ENCODE measurements at places on chromosomes 5 and 9.

DNA sequence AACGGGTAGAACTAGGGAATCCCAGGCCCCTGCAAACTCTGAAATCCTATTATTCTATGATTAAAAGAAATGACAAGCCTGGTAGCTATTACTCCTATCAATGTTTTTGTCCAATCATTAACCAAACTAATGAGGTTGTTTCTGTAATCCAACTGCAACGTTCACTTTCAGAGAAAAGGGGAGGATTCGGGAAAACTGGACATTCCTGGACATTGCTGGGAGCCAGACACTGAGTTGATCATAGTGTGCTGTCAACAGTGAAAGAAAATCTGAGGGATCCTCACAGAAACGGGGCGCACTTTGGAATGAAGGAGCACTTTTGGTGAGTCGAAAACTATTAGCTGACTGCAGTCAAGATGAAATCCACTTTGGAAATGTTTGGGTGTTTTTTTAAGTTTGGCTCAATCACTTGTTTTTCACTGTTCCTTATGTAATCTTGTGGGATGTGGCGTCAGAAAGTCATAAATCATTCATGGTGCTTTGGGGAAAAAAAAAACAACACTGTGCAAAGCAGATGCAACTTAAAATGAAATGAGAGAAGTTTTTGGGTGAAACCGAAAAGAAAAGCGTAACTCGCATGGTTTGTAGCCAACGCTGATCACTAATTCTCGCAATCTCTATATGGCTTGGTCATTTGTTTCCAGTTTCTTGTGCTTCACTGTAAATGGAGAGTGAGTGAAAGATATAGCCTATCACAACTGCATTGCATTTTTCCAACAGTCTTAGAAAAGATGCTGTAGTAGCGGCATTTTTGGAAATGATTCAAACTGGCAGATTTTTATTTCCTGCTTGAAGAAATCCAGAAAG lies 51.2 kb upstream of the ADRA1B start:
- DNase-seq: no peak

GRCh38 chr9:97892421-97892820 lies 29.9 kb downstream of the TRMO start:
- DNase-seq: no peak

- no peak for DNase-seq
Measured at GRCh38 chr9:101512116-101512515, 21.5 kb upstream of the RNF20 start.

- DNase-seq: no peak
Measured at GRCh38 chr9:38316166-38316780, 76.2 kb upstream of the ALDH1B1 start.

Measured in effector memory CD4-positive, alpha-beta T cell (primary cell).